SK-MEL-5 (cell line): ENCODE measurements at places on chromosomes 3 and 15.
A peak's percentile ranks its signal among the peaks of the same experiment; 100 is the strongest.

- DNase-seq = no peak
These were observed 63.2 kb upstream of the CGNL1 start for GRCh38 chr15:57313134-57313483.

DNA sequence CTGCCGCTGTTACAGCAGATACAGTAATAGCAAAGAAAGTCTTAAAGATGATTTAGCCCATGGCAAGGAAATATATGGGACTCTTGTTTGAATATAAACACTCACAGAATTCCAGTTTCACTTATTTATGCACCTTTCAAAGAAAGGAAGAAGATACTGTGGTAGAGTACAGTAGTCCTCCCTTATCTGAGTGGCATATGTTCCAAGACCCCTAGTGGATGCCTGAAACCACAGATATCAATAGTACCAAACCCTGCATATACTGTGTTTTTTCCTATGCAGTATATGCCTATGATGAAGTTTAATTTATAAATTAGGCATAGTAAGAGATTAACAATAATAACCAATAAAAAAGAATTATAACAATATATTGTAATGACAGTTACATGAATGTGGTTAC is 8.2 kb downstream of the MAP2K1 start:
- DNase-seq = no peak

DNA sequence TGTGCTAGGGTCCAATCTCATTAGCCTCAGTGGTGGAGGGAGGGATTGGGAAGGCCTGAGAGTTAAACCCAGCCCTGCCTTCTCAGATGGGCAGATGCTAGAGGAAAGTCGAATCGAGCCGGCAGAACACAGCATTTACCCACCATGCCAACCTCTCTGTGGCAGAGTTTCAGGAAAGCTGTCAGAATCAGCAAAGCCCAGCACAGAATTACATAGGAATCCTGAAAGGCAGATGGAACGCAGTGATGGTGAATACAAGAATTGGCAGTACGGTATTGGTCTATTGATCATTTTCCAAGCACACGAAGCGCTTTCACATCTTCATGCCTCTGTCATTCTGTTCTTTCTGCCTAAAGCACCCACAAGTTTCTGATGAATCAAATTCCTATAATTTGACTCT is 417.7 kb upstream of the RBMS3 start:
- no peak for DNase-seq

- peak; percentile 63 for DNase-seq
These were observed 44.8 kb downstream of the POLR2M start for GRCh38 chr15:57751177-57751800.

DNA sequence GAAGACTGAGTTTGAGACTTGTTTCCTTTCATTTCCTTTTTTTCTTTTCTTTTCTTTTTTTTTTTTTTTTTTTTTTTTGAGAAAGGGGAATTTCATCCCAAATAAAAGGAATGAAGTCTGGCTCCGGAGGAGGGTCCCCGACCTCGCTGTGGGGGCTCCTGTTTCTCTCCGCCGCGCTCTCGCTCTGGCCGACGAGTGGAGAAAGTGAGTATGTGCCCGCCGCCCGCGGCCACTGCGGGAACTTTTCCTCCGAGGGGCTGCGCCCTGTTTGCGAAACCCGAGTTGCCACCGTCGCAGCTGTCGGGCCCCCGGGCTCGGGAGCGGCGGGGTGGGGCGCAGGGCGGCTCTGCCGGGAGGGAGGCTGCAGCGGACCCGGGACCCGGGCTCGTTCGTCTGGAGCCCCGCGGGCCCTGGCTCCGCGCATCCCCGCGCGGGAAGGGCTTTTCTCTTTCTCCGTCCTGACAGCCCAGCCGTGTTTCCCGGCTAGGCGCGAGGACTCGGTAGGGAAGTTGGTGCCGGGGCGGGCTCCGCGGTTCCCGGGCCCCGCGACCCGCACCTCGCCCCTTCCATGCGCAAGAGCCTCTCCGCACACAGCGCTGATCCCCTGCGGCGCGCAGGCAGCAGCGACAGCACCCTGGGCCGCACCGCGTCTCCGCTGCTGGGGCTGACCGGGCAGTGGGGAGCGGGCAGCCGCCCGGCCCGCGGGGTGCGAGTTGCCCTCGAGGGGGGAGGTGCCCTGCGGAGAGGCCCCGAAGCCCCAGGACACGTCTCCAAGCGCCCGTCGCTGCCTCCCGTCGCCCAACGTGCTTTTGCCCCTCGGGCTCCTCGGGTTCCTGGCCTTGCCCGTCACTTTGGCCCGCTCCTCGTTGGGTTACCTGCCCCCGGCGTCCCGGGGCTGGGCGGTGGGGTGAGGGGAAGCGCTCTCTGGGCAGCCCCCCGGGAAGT is 1.4 kb downstream of the IGF1R start:
- no peak for DNase-seq

DNA sequence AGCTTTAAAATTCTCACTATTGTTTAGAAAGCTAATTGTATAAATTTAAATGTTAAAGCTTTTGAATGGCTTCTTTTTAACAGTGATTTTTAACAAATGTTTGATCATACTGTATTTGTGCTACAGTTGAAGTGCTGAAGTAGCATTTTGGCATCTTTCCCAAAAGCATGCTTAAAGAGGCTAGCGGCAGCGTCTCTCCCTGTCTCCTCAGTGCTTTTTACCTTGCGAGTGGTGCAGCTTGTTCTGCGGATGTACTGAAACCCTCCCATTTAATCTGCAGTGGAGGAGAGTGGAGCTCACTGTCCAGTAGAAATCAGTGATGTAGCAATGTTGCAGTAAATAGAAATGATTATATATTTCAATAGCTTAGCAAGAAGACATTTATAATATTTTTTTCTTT is 43.7 kb downstream of the LRRC49 start:
- no peak for DNase-seq

DNA sequence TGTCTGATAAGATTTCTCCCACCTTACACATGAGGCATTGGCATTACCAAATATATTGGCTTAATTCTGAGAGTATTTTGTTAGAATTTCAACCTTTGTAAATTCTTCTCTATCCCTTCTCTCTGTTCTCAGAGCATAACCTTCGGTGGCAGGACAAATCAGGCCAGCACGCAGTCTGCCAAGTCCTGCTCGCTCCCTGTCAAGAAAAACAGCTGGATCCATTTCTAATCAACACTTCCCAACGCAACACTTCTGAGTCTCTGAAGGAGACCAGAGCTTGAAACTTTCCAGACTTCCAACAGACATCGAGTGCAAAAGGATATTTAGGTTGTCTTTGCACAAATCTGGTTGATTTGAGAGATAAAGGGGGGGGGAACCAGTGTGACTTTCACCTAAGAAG is 125.7 kb downstream of the SV2B start:
- DNase-seq = no peak

GRCh38 chr15:82132096-82132495 is 86.3 kb upstream of the MEX3B start:
- DNase-seq = no peak

DNA sequence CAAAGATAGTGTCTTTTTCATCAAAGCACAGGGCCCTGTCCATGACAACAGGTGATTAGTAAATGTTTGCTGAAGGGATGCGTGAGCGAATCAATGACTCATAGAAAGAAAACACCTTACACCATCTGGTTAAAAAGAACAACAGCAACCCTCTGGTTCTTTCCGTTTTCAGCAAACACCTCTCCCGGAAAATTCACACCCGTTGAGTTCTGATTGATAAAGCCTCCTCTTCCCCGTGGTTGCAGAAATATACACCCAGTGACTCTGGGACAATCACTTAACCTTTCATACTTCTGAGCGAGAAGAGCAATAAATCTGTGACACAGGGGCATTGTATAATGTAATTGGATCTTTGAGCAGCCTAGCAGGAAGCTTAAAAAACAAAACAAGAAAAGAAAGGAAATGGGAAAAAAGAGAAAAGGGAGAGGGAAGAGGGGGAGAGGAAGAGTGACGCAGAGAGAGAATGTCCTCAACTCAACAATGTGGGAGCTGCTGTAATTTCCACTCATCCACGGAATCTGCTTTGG is 37.6 kb downstream of the ADAMTS9 start:
- DNase-seq = no peak

DNA sequence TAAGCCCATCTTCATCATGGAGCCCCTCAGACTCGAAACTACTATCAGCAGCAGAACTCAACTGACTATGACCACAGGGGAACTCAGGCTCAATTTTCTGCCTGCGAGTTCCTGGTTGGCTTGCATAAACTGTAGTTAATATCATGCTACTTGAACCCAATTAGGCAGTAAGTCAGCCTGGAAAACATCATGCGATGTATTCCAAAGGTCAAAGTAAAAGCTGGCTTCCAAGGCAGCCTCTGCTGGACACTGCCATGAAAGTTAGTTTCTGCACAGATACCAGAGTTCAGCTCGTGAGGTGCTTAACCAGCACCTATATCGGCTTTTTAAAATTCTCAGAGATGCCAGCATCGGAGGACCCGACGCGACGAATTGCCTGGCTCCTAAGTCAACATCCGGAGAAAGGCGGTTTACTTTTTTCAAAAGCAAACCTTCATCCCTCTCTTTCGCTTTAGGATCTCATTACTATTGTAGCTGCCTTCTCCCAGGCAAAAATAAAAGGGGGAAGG is 3.8 kb downstream of the ANP32A start:
- DNase-seq = no peak

DNA sequence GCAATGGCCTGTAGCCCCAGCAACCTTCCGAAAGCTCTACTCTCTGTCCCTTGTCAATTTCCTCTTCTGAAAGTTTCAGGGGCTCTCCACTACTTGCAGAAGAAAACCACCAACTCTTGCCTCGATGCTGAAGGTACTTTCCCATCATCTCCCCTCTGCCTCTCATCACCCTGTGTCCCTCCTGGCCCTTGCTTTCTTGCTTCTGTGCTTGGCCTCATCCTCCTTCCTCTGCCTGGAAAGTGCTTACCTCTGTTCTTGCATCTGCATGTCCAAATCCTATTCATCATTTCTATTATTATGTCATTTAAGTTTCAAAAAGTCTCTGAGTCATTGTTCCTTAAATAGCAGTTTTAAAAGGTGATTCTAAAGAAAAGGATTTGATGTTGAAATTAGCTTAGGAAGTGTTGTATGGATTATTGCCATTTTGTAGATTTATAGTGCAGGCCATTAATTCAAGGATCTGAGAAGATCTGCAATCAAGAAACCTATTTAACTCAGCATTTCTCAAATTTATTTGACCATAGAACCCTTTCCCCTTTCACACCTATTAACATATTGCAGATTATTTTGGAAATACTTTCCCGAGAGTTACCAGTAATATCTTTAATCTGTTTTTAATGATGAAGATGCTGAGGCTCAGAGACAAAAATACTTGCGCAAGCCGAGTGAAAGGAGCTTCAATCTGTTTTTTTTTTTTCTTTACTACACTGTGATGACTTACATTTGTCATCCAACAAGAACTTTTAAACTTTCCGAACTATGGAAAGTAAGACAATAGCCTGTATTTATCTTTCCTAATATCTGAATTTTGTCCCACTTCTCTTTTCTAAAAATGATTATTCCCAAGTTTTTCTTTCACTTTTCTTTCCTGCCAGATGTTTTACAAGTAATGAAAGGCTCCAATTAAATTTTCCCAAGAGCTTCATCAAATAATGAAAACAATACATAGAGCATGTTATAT is 22.3 kb upstream of the CFAP161 start:
- no peak for DNase-seq

DNA sequence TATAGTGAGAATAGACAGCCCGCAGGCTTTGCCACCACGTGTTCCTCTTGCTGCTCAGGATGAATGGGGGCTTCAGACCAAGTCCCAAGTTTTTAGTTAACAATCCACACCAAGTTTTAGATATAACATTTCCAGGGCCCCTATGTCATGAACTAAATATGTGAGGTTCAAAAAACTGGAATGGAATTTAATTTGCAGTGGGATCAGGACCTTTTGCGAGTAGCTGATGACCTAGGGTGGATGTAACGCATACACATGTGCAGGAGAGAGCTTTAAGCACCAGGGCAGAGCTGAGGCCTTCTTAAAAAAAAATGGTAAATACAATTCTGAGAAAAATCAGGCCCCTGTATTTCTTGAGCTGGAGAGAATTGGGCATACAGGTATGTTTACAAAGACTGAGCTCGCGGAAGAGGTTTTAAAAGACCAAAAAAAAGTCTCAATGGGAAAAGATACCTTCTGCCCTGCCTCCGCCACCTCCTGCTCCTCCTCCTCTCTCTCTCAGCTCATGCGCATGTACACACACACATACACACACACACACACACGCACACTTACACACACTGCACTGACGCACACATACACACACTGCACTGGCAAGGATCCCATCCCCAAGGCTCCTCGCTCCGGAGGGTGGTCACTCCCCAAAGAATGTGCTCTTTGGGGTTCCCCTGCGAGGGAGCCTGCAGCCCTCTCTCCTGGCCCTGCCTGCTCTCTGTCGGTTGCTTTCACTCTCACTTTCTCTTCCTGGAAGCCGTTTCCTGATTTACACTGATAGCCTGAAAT is 48.2 kb upstream of the IGF1R start:
- peak; percentile 68 for DNase-seq

DNA sequence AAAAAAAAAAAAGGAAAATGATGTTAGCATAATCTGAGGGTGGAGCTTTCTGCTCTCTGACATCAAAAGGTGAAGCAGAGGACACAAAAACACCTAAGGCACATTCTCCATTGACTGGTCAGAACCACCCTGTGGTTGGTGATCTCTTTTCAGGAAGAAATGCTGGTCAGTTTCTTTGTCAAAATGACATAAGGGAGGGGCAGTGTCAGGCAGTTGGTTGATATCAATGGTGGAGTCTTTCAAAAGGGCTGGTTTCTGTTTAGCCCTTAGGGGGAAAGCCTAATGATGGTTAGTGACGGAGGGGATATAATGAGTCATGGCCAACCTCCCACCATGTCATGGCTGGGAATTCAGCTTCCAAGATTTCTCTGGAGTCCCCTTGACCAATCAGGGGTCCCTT is 185.9 kb upstream of the GBE1 start:
- DNase-seq = peak; percentile 10

- DNase-seq = no peak
These were observed 9.7 kb upstream of the NCKIPSD start for GRCh38 chr3:48695393-48695753.

DNA sequence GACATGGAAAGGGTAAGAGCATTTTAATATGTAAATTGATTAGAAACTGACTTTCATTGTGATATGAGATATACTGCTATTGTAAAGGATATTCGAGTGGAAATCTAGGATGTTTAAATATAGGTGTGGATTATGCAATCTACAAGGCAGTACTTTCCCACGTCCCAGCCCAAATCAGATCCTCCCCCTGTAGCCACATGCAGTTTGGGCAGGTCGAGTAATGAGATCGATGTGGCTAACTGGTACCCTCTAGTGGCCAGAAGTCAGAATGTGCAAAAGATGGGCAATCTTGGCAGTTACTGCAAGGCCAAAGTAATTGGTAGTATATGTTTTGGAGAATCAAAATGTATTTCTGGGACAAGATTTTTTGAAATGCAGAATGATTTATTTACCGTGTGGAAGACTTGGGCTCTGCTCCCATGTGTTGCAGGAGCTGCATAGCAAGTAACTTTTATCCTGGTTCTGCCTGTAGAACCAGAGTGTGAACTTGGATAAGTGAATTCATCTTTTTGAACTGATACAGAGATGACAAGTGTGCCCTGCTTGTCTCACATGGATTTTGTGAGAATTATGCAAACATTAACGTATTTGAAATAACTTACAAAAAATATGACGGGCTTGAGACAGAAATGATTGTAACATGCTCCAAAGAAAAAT is 94.5 kb upstream of the ADAMTSL3 start:
- DNase-seq = peak; percentile 84

GRCh38 chr15:52783929-52784798 is 6.0 kb downstream of the ONECUT1 start:
- DNase-seq = no peak
